ENCODE measurements at places on chromosomes 3 and 15.
A peak's percentile ranks its signal among the peaks of the same experiment; 100 is the strongest.

DNA sequence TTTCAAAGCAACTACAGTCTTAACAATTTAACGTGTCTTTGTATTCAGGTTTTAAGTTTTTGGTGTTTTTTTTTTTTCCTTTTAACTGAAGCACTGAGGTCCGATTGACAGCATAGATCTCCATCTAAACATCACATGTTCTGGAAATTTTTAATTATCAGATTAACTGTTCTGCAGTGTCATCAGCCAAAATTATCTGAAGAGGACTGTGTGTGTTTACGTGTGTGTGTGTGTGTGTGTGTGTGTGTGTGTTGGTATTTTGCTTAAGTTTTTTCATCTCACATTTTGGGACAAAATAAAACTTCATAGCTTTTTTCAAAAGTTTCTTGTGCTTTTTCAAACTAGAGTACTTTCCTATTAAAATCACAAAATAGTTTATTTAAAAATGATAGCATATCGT is 1.8 kb downstream of the PIK3CA start:
- no peak for DNase-seq

DNA sequence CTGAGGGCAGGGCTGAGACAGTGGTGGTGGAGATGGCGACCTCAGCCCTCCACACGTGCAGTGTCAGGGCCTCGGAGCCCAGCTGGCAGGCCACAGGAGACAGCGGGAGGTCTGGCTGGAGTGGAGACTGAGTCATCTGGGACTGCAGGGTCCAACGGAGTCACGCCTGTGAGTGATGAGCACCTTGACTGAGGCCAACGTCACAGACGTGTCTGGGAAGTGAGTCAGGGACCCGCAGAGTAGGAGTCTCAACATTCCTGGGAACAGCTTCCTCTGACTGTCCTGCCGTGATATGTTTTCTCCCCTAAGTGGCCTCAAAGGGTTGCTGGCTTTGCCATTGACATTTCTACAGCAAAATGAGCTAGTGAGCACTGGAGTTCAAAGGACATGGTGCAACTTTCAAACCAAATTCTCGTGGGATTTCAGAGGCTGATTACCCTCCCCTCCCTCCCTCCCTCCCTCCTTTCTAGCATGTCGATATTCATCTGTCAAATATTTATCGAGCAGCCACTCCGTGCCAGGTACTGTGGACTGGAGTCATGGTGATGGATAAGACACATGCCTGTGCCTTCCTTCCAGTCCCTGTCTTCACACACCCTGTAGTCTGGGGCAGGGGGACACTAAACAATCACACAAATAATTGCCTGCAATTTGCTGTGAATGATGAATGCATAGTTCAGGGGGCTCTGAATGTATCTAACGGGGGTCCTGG is 53.3 kb upstream of the AMOTL2 start:
- peak; percentile 88 for DNase-seq

GRCh38 chr15:69009341-69009740 is 5.2 kb upstream of the NOX5 start:
- no peak for DNase-seq

- DNase-seq: peak; percentile 24
These were observed 96.8 kb downstream of the SLMAP start for GRCh38 chr3:57852896-57853295.

GRCh38 chr15:84911879-84912660 is 27.6 kb downstream of the SLC28A1 start:
- peak; percentile 94 for DNase-seq

GRCh38 chr15:90816401-90817116 is 51.8 kb upstream of the FURIN start:
- no peak for DNase-seq

DNA sequence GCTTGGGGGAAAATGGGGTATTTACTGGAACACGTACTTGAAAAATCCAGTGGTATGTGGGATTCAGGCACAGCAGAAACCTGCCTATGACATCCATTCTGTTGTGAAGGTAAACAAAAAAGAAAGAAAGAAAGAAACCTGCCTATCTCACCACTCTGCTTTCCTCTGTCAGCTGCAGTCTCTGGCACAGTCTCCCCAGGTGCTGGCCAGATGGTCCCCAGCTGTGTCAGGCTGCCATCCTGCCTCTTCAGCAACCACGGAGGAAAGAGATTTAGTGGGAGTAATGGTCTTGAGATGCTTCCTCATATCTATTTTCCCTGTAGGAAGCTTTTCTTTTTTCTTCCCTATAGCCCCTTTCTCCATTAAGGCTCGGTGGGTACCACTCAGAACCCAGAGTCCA is 2.5 kb upstream of the PXYLP1 start:
- DNase-seq: no peak

- DNase-seq: no peak
These were observed 40.9 kb downstream of the C2CD4A start for GRCh38 chr15:62107571-62108121.

DNA sequence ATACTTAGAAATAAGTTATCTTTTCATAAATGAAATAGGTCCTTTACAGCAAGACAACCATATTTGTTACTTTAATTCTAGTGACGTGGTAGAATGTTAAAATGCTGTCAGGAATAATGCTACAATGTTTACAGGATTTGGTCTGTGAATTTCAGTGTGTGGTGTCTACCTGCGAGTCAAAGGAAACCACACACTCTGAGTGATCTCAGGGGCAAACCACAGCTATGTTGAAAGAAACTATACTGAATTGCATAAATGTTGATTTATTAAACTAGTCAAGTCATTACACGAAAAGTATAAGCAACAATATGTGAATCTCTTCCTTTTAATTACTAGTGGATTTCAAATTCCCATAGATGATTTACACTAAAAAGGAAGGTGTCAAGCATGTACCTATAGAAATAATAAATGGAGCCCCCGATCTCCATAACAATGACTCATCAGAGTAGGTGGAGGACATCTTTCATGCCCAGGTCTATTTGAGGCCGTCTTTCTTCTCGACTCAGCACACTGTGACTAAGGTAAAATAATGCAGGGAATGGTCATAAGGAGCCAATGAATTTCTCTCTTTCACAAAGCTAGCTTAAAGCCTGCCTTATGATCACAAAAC is 463.0 kb downstream of the ERC2 start:
- DNase-seq: no peak

DNA sequence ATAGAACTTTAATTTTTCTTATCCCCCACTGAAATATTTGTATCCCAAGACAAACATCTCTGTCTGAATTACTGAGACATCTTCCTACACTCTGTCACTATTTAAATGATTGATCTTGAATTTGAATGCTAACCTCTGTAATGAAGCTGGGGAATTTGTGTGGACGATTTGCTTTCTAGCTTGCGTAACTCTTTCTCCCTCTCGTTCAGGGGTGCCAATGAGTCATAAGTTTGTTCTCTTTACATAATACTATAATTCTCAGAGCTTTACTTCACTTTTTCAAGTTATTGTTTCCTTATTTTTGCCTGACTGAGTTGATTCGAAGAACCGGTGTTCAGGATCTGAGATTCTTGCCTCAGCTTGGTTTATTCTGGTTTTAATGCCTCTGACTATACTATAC is 783.3 kb upstream of the CADM2 start:
- no peak for DNase-seq

- DNase-seq: no peak
These were observed 116.6 kb upstream of the LRTM1 start for GRCh38 chr3:55044486-55044885.

DNA sequence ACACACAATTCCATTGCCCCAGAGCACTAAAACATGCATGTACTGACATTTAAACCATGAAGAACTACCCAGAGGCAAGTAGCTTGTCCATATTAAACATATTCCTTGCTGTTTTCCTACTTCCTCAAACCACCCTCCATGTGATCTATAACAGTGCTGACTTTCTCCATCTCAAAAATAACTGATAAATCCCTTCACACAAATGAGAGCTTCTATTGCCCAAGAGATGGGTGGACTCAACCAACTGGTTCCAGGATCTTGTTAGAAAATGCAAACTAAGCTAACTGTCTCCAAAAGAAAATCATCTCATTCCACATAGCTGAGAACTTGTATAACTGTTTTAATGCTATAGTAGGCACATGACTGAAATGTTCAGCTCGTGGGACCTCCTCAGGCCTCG is 29.6 kb downstream of the DCLK3 start:
- DNase-seq: no peak

- DNase-seq: no peak
These were observed 329.7 kb upstream of the KCNMB2 start for GRCh38 chr3:178206521-178206920.

GRCh38 chr3:54877730-54878129 is 50.1 kb downstream of the LRTM1 start:
- no peak for DNase-seq

DNA sequence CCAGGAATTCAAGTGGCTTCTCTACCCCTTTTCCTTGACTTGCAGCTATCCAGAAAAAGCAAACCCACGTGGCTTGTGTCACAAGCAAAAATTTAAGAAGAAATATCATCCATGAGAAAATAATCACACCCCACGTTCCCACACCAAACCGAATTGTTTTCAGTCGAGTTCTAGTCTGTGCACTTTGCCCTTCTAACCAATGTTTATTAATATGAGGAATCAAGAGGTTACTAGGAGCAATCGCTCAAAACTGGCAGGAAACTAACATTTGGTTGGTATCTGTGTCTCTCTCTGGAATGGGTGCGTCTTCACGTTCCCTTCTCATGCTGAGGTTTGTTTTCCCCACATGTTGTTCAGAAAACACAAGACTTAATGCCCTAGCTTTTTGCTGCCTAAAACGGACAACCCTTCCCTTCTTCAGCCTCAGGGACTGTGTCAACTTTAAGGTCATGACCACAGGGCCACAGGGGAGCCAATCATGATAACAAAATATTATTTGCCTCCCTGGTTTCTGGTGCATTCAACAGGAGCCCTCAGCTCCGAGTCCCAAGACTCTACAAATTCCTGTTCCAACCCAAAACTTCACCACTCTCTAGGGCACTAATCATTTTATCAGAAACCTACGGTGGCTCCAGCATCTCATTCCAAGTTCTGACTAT is 41.4 kb upstream of the LMCD1 start:
- DNase-seq: no peak

DNA sequence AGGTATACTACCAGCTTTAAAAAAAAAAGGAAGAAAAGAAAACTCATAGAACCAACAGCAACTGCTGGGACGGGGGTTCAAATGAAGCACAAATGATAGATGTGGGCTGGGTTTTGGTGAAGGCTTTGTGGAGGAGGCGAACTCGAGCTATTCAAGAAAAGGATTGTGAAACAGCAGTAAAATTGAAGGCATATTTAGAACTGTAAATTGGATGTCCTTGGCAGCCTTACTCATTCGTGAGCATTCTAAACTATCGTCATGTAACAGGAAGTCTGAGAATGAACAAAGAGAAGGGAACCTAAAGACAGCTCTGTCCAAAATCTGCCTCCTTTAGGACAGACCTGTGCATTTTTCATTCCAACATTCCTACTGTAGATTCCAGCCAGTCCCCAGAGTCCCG is 97.8 kb downstream of the LARS2 start:
- DNase-seq: no peak

DNA sequence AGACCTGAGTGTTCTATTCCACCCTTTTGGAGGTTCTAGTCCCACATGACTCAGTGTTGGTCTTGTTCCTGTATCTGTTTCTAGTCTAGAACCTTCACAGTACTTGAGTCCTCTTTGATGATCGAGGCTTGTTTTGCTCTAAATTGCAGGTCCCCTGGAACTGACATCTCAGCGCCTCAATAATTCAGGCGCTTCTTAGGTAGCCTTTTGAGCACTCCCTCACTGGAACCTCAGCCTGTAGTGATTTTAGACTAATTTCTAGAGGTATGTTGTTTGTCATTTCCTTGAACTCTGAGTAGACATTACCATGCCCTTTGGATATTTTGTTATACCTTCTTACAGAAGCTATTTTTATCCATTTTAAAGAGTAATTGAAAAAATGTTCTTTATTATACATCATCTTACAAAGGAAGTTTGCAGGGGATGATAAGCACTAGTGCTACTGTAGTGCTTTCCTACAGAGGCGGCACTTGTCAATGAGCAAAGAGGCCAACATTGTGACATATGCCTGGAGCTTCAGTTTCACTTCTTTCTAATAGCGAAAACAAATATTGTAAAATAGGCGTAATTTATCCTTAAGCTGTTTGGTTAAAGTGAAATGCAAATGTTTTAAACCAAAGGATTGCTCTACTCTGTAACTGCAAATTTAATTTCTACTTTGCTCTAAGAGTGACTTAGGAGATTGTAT is 75.7 kb downstream of the EFL1 start:
- DNase-seq: no peak

DNA sequence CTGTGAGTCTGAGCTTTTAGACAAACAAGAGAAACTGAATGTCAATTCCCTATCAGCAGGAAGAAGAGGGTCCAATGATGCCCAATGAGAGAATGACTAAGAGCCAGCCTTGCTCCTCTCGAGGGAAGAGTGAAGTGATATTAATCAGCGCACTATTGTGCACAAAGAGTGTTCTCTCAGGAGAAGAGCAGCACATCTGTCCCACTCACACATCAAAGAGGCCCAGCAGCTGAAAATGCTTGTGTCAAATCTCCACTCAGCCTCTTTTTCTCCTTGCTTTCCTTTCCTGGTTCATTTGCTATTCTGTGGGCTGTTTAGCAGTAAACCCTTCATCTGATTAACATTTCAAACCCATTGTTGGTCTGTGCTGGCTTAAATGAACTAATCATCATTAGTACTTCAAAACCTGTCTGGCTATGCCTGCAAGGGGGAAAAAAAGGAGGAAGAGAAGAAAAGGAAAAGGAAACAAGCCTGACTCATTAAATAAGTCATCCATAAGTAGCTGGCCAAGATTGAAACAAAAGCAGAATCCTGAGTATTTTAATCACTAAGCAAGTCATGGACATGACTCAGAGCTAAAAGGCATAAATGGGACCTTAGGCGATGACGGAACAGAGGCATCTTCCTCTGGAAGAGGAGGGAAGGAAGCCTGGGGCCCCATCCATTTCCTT is 912.7 kb downstream of the TUSC7 start:
- DNase-seq: peak; percentile 45

GRCh38 chr3:35744419-35744818 is 105.1 kb downstream of the ARPP21 start:
- DNase-seq: no peak

DNA sequence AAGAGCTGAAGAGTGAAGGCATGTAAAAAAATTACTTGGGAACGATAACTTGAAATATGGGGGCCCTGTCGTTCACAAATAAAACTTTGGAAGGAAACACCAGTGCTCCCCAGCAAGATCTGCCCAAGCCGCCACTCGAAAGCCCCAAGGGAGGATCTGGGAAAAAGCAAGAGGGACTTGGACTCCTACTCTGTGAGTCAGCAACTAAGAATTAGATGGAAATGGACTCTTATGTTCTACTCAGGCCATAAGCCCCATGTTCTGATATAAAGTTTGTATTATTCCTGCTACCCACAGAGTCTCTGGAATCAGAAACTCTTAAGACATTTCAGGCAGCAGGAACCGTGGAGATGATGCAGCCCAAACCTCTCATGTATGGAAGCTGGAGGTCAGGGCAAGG is 75.7 kb downstream of the ITGB5 start:
- peak; percentile 92 for DNase-seq

GRCh38 chr3:145767909-145768308 is 393.1 kb downstream of the PLOD2 start:
- no peak for DNase-seq

DNA sequence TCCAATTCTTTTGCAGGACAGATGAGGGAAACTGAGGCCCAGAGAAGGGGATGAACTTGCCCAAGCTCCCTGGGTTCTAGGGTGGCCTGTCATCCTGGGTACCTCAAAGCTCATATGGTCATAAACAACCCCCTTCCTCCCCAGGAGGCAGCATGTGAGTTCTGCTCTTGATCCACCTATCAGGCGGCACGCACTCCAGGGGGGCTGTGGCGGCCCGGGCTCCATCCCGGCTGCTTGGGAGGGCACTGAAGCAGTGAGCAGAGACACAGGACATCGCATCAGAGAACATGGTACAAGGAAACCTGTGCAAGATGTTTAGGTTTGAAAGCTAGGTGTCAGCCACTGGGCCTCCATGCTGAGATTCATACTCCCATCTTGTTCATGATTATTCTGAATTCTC is 34.2 kb downstream of the CPN2 start:
- DNase-seq: no peak
